Osteocyte (in vitro differentiated cells): ENCODE measurements at places on chromosomes 16 and 17.

- DNase-seq, result no peak
These were observed 100.2 kb upstream of the SDK2 start for GRCh38 chr17:73744411-73744810.

GRCh38 chr16:79334127-79334526 is 266.4 kb downstream of the MAF start:
- DNase-seq, result no peak

GRCh38 chr17:65609749-65610148 is 48.3 kb upstream of the AXIN2 start:
- DNase-seq, result no peak

- peak; percentile 44 for DNase-seq
These were observed 35.4 kb downstream of the CDRT15 start for GRCh38 chr17:14201021-14201987.

GRCh38 chr17:49267912-49268311 is 37.3 kb upstream of the PHOSPHO1 start:
- no peak for DNase-seq

- DNase-seq, result no peak
These were observed 335.3 kb downstream of the SNX29 start for GRCh38 chr16:12311877-12312276.

DNA sequence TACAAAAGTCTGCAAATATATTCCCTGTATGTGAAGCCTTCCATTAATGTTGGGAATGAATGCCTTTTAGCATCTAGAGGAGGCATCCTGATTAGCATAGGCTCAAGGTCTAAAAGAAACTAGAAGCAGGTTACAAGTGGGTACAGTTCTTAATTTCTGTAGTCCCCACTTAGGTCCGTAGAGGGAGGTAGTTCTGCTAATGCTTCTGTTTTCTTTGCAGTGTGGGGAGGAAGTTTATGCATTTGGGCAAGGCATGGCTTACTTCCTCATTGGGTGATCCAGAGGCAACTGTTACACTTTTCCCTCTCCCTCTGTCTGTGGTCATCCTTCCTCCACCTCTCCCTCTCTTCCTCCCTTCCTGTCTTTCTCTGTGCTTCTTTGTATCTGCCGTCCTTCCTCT is 108.4 kb upstream of the ZKSCAN2 start:
- DNase-seq, result no peak

DNA sequence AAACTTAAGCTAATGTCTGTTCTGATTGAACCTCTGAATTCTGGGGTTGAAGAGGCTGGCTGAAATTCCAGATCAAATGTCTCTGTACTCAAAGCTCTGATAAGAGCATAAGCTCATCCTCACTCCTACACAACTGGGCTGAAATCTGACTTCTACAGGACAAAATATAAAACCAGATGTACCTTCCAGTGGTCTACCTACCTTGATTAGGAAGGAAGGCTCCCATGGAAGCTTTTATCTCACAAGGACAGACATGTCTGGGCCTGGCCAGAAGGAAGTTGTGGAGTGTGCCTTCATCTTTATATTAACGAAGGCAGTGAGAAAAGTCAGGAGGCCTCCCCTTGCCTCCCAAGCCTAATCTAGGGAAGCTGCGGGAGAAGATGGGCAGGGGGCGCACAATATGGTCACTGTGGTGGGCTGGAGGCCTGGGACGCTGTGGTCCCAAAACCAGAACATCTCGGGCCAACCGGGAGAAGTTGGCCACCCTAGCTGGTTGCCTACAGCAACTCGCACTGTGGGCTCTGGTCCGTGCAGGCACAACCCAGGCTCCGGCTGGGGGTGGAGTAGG is 55.6 kb upstream of the LRRC37A3 start:
- DNase-seq, result no peak

DNA sequence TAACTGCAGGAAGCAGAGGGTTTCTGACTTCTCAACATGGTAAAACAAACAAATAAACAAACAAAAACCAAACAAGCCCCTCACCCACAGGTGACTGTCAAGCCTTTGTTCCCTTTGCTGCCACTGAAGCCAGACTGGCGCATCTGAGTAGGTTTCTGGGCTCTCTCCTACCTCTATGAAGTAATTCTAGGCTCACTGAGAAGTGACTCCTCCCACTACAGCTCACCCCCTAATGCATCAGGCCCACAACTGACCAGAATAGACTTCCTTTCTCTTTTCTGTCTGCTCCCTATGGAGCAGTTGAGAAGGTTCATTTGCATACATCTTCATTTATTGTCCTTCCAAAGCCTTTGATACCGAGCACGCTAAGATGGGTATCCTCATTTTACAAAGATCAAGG is 77.0 kb upstream of the CCL2 start:
- no peak for DNase-seq

GRCh38 chr17:43040655-43041054 is 15.6 kb downstream of the RND2 start:
- DNase-seq, result no peak

DNA sequence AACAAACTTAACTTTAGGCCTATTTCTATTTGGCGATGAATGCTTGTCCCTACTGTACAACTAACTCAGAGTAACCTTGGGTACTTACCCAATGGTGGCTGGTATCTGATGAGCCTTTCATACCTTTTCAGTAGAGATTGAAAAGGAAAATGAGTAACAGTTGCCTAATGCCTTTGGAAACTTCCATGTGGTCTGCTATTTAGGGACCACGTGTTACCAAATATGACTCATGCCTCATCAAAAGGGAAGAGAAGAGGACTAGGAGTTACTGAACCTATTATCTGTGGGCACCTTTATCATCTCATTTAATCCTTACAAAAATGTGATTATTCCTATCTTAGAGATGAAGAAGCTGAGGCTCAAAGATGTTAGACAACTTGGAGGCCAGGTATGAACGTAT is 8.1 kb downstream of the MYOCD start:
- DNase-seq, result no peak

DNA sequence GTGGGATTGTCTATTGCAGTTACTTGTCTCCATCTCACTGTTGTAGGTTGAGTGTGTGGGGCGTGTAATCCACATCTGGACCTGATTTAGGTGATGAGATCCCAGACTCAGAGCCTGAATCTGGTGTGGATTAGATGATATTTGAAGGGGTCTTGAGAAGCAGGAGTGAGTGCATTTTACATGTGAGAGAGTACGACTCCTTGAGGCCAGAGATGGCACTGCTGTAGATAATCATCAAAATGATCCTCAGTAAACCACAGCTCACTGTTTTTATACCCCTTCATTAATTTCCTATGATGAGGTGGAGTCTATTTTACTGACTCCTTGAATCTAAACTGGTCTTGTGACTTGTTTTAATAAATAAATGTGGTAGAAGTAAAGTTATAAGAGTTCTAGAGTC is 732.5 kb downstream of the KCNJ2 start:
- no peak for DNase-seq

- no peak for DNase-seq
These were observed 295.4 kb downstream of the TOX3 start for GRCh38 chr16:52251495-52251894.

DNA sequence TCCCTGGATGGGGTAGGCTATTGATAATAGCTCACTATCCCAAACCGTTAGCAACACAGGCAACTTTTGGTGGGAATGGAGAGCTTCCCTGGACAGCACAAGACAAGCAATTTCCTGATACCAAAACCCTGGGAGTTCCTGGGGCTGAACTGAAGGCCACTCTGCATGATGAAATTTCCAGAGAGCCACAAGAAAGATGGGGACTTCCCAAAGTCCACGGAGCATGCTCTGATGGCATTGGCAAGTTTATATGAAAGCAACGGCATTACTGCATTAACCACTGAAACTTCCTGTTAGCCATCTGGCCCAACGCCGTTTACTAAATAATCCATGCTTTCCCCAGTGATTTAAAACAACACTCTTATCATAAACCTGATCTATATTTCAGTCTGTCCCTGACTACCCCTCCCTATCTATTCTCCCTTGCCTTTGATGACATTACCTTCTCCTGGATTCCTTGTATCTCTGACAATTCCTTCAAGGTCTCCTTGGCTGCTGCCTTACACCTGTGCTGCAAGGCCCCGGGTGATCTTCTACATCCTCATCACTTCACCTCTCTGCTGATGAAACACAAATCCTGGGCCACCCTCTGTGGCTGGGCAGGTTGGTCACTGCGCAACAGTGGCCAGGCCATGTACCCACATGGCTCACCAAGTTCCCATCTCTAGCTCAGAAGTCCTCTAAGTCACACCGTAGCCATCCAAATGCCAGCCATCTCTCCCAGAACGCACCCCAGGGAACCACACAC is 108.5 kb upstream of the RCVRN start:
- DNase-seq, result no peak

DNA sequence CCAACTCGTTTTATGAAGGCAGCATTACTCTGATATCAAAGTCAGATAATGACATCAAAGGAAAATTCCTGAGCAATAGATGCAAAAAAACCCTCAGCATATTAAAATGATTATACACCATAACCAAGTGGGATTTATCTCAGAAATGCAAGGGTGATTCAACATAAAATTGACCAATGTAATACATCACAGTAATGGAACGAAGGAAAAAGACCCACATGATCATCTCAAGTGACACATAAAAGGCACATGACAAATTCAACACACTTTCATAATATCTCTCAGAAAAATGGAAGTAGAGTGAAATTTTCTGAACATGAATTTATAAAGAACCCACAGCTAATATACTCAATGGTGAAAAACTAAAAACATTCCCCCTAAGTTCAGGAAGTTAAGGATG is 118.8 kb downstream of the ITFG1 start:
- no peak for DNase-seq

DNA sequence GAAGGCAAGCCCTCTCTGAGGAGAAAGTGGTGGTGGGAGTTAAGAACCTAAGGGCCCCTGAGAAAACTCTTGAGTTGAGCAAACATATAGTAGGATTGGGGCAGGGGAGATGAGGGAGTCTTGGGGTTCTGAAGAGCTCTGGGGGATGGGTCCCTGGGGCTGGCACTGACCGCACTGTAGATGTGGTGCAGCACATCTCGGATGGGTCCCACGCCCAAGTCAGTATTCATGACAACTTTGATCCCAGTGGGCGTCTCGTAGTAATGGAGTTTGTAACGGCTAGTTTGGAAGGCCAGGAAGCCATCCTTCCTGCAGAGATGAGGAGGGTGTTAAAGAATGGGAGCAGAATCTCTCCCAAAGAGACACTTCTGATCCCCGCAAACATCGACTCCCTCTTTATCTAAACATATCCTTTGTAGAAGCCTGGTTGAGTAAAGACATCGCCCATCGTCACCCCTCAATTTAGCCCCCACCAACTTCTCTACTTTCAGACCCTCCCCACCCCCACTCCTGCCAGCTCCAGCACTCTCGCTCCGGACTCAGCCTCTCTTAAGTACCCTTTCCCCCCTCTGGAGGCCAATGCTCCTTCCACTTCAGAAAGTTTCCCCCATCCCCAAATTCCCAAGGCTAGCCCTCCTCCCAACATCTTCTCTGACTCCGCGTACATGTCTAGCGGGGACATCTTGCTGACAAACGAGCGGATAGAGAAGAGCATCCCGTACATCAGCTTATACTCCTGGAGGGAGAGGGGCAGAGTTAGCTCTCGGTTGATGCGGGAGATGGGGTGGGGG is 710 bp downstream of the TRAPPC1 start:
- DNase-seq, result no peak

DNA sequence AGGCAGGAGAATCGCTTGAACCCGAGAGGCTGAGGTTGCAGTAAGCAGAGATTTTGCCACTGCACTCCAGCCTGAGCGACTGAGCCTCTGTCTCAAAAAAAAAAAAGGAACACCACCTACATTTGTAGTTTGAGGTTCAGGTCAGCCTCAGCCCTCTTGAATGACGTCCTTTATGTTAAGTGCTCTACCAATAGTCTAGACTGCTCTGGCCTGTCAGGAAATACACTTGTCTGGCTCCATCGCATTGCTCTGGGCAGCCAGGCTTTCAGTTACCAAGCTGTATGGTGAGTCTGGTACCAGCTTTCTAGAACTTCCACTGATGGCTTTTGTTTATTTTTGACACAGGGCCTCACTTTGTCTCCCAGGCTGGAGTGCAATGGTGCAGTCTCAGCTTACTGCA is 11.4 kb downstream of the SOCS7 start:
- no peak for DNase-seq

DNA sequence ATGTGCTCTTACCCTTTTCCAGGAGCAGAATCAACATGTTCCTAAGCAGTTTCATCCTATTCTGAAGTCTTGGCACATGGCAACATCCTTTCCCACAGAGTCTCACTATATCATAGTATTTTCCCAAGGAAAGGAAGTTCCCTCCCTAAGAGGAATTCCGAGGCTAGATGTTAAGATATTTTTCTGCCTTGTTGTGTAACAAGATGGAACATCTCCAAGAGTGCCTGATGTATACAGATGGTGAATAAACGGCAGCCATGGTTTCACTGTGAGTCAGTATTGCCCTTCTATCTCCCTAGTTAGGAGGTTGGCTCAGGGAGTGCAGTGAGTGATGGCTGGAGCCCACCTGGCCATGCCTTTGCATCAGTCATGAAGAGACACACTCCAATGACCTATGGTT is 48.2 kb downstream of the SPACA3 start:
- DNase-seq, result peak; percentile 27

- no peak for DNase-seq
These were observed 460.4 kb upstream of the EEF2KMT start for GRCh38 chr16:5557966-5558365.

DNA sequence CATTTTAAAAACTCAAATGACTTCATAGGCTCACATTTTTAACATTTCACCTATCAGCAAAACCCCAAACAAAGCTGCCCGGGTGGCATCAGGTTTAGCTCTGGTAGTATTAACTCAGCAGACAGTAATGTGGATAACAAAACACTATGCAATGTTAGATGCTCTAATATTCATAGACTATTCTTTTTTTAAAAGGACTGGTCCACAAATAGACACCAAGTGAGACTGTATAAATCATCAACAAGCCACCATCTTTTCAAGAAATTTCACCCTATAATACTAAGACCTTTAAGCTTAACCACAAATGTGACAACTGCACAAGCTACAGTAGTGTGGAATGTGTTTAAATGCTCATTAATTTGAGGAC is 20.2 kb downstream of the SNN start:
- no peak for DNase-seq

DNA sequence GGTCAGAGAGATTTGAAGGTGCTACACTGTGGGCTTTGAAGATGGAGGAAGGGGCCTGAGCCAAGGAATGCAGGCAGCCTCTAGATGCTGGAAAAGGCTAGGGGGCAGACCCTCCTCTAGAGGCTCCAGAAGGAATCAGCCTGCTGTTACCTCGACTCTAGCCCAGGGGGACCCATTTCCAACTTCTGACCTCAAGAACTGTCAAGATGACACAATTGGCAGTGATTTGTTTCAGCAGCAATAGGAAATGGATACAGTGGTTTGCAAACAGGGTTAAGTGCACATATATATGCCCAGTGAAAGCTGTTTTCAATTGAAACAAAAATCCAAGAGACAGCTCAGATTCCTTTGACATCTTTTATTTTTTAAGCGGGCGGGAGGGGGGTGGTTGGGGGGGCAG is 3.7 kb upstream of the ZDHHC1 start:
- DNase-seq, result no peak
